ENCODE measurements at places on chromosomes 2 and 18.

- no peak for DNase-seq
Observed at GRCh38 chr2:235034265-235035118, 82.7 kb downstream of the SH3BP4 start.

GRCh38 chr2:135985826-135986393 is 484 bp upstream of the DARS1 start:
- no peak for DNase-seq

DNA sequence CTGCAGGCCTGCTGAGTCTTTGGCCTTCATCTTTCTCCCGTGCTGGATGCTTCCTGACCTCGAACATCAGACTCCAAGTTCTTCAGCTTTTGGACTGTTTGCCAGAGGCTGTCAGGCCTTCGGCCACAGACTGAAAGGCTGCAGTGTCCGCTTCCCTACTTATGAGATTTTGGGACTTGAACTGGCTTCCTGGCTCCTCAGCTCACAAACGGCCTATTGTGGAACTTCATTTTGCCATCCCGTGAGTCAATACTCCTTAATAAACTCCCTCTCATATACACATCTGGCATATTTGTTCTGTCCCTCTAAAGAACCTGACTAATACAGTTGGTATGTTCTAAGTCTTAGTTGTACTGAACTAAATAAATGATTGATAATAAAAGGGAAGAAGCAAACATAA is 702.8 kb upstream of the LINC00305 start:
- no peak for DNase-seq

GRCh38 chr2:160647967-160648685 is 154.5 kb upstream of the RBMS1 start:
- no peak for DNase-seq

DNA sequence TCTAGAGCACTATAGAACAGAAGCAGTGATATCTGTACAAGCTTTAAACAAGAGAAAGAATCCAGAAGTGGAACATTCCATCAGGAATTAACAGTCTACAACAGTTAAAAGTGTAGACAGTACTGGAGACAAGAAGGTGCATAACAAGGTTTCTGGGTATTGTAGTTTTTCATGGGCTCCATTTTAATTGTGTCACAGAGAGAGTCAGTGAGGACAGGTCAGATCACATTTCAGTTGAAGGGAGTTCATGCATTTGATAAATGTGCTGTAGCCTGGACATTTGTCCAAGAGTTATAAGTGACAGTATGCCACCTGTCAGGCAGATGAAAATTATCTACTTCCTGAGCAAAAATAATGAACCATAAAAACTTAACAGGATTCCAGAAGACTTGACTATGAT is 328.6 kb downstream of the CNTNAP5 start:
- DNase-seq: no peak

DNA sequence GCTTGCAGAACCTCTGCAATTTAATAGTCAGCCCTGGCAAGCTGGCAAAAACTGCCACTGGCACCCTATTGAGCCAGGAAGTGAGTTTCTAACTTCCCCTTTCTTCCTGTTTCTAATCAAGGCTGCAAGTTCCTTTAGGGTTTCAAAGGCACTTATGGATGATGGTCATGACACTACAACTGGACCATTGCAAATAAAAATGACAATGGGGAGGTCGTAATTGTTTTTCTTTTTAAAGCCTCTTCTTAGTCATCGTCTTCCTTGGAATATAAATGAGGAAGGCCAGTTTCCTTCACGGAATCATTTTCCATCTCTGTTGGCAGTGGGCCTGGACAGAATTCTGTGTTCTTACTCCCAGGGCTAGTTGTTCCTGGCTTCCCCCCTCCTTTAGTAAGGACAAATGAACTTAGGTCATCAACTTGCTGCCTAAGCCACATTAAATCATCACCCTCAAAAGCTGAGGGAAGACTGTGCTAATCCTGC is 35.8 kb downstream of the SH3RF3 start:
- peak; percentile 77 for DNase-seq

DNA sequence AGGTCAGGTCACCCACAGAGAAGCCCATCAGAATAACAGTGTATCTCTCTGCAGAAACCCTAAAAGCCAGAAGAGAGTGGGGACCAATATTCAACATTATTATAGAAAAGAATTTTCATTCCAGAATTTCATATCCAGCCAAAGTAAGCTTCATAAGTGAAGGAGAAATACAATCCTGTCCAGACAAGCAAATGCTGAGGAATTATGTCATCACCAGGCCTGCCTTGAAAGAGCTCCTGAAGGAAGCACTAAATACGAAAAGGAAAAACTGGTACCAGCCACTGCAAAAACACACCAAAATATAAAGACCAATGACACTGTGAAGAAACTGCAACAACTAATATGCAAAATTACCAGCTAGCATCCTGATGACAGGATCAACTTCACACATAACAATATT is 260.0 kb upstream of the KYNU start:
- DNase-seq: no peak

DNA sequence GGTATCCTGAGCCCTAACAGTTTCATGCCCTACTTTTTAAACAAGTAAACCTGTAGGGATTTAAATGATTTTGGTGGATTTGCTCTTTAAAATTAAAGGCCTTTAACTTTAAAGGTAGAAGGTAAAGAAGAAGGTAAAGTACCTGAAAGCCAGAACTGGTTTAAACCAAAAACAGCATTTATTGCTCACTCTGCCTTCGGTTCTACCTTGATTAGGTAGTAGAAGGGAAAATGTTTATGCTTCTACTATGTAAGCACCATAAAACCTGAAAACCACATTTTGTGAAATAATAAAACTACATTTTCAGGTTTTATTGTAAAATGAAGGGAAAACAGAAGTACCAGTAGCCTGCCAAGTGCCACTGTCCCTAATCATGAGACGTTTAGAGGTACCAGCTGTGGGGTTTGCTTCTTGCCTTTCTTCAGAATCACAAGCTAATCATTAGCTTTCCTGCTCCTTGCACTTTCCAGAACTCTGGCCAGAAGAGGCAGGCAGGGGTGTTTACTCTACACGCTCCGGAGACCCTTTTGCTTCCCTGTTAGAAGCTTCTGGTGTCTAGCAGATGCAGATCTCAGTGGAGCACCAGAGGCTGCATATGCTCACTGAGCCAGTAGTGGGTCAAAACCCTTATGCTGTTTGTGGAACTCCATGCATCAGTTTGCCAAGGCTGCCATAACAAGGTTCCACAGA is 33.3 kb downstream of the RPIA start:
- no peak for DNase-seq

GRCh38 chr2:126359494-126359893 is 296.5 kb upstream of the GYPC start:
- no peak for DNase-seq

DNA sequence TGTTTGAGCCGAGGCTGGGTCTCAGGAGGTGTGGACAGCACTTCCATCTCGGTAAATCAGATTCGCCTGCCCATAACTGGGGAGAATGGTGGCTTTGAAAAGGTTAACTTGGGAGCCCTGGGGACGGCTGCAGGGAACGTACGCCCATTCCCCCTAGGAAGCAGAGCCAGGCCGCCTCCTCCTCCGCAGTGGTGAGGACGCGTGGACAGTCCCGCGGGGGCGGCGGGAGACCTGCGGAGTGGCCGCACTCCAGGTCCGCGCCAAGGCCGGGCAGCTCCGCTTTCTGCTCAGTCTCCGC is 845 bp upstream of the MYCN start:
- DNase-seq: peak; percentile 60

DNA sequence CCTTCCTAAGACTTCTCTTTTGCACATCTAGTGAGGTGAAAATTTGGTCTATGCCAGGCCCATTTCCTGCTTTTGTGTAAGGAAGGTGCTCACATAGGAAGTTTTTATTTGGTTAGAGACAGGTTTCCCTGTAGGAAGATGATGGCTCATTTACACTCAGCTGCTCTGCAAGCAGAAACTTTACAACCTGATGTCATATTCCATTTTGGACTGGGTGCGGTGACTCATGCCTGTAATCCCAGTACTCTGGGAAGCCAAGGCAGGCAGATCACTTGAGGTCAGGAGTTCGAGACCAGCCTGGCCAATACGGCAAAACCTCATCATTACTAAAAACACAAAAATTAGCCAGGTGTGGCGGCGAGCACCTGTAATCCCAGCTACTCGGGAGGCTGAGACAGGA is 35.8 kb downstream of the CASP10 start:
- DNase-seq: no peak

DNA sequence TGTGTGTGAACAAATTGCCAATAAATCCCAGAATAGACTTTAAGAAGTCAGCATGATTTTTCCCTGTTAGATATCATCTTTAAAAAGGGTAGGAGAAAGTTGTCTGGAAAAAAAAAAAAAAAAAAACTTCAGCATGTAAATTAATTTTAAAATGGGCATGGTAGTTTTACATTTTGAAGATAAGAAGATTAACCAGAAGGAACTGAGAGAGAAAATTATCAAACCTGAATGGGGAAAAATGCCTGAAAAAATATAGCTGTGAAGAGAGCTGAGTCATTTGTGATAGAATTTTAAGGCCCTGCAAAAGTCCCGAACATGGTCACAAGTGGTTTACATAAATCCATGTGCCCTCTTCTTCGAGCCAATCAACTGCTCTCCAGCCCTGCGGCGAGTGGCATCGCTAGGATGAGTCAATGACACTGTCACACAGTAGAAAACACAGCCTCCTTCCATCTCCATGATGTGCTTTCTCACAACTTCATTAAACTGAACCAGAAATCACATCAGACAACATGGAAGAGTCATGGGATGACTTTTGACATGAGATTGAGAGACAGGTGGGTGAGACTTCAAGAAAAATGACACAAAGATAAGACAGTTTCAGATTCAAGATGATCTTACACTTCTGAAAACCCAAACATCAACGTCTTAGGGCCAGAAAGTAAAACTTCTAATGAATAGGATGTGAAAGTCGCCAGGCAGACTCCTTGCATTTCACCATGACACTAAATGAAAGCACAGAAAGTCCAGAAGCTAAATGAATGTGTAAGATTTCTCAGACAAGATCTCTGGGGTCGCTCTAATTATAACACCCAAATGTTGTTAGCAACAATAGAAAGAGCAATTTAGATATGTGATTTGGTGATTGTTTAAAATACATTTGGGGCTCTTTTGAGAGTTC is 273.0 kb upstream of the ID2 start:
- no peak for DNase-seq

GRCh38 chr2:173229086-173229485 is 125.6 kb upstream of the CDCA7 start:
- DNase-seq: no peak

DNA sequence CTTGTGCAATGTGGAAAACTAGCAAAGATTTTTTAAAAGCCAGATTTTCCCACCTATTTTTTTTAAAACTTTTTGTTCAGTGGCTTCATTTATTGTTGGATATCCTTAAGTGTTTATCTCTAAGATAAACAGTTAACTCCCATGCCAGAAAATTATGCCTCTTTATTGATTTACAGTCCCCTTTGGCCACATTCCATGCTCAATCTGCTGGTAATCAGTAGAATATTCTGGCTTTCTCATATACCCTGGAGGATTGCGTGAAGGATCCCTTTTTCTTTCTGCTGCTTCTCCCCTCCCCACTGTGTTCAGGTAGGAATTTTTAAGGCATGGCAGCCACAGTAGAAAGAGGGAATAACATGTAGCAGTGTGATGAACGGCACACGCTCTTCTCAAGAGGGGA is 2.6 kb downstream of the GRHL1 start:
- no peak for DNase-seq

DNA sequence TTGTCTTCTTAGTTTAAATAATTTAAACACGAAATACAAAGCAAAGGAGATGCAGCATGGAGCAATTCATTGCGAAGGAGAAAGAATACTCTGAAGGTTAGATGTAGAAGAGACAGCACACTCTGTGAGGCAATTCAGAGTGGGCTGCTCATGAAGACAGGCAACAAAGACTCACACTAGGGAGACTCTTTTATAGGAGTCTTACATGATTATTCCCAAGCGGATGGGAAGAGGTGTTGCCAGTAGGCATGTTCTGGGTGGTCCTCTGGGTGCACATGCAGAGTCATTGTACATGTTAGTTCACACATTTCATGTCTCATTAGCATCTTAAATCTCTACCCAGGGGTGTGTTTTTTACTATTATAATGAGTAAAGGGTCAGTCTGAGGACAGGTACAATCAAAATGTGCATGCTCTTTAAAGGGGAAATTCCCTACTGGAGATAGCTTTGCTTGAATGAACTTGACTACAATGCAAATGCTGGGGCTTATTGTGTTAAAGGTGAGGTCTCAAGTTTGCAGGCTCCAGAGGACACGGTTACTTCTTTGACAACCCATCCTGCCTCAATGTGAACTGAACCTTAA is 275.5 kb downstream of the CDH19 start:
- no peak for DNase-seq

- DNase-seq: no peak
Observed at GRCh38 chr2:129248198-129248597, 731.3 kb upstream of the RAB6C start.

DNA sequence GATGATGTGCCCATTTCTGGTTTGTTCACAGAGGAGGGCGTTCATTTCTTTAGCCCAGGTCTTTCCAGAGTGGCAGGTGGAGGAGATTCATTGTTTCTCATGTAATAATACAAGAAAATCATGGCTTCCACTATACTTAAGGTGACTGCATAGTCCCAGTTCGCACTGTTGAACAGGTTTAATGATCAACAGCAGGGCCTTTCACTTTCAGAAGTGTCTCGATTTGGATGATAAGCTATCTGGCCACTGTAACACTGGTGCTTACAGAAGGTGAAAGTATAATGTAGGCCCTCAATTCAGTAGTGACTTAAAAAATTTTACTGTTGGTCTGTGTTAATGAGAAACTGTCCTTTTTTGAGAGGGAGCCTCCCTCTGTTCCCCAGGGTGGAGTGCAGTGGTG is 1.4 kb downstream of the RMC1 start:
- no peak for DNase-seq

DNA sequence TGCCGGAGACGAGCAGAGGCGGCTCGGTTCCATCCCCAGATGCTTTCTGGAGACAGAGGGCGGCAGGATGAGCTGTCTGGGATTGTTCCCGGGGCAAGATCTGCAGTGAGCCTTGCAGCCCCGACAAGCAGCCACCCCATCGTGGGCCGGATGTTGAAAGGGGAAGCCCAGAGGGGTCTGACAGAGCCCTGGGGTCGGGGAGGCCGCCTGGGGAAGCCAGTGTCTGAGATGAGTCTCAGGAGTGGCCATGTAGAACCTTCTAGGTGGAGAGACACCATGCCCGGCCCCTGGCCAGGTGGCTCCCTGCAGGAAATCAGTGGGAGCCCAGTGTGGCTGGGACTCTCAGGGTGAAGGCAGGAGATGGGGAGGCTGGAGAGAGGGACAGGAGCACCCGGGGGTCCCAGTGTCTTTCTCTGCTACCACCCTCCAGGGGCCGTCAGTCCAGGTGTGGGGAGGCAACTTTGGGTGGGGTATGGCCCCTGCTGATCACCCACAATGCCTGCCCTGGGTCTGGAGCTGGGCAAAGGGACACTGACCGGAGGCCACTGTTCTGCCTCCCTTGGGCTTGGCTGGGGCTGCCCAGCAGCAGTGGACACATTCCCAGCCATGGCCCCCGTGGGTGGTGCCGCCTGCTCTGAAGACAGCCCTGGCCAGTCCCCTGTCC is 128.3 kb upstream of the HS6ST1 start:
- peak; percentile 52 for DNase-seq

- no peak for DNase-seq
Observed at GRCh38 chr2:96839875-96840850, 3.7 kb downstream of the ANKRD23 start.
